WERI-Rb-1 (cell line): ENCODE measurements at places on chromosomes 13 and 19.

GRCh38 chr19:38569368-38569983 lies 48.3 kb downstream of the MAP4K1 start:
- no peak for DNase-seq

DNA sequence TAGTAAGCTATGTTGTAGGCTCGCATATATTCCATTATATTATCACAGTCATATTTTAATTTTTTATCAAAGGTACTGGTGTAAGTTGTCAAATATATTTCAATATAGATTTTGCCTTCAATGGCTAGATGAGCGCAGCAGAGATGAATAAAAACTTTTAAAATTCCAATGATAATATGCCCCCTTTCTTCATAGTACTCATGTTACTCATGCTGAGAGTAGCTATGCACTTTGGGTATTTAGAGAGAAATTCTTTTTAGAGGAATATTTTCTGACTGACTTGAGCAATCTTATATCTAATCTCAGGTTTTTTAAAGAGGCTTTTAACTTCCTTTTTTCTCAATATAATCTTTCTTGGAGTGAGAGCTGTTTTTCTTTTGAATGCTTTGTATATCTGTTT lies 11.4 kb downstream of the ZNF254 start:
- no peak for DNase-seq

GRCh38 chr19:35451338-35452096 lies 3.5 kb downstream of the FFAR2 start:
- no peak for DNase-seq

DNA sequence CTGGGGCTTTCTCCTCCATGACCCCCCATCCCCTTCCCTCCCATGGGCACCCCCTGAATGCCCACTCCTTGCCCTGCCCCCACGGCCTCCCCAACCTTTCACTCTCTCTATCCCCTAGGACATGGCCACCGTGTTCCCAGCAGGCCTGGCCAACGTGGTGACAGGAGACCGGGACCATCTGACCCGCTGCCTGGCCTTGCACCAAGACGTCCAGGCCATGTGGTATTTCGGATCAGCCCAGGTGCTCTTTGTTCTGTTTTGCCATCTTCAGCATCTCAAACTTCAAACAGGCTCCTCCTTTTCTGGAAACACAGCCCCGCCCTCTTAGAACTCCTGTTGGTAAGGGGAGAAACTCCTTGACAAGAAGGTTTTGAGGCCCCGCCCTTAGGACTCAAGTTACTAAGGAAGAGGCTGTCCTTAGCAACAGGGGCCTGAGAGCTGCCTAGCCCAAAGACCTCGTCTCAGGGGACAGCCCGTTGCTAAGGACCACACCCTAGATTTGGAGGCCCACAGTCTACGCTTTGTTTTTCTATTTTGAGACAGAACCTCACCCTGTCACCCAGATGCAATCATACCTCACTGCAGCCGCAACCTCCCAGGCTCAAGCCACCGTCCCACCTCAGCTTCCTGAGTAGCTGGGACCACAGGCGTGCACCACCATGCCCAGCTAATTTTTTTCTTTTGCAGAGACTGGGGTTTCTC lies 5.1 kb upstream of the FLT3LG start:
- DNase-seq: no peak

- no peak for DNase-seq
Observed at GRCh38 chr13:93603043-93603442, 376.4 kb downstream of the GPC6 start.

DNA sequence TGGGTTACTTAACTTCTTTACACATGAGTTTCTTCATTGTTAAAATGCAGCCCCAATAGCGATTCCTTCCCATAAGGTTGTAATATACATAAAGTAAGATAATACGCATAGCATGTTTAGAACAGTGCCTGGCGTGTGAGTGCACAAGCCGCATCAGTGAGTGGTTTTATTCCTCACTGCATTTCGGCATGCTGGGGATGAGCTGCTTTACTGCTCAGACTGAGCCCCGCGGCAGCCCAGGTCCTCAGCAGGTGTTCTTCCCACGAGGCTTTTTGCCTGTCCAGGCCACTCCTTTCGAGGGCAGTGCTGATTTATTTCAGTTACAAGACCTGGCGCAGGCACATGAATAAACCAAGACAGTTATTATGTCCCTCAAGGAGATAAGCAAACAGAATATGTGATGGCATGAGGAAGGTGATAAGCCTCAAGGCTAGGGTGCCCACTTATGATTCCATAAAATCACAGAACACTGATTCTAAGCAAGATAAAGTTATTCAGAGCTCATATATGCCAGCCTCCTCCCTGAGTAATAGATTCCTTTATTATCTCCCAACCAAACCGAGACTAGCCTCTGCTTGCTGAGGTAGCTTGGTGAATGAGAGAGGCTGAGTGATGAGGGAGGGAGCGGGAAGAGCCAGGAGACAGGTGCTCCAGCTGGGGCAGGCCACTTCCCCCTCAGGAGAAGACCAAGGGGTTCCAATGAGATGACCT lies 505.5 kb downstream of the DIAPH3 start:
- peak; percentile 19 for DNase-seq

- no peak for DNase-seq
Observed at GRCh38 chr19:11046605-11047354, 42.5 kb upstream of the LDLR start.

DNA sequence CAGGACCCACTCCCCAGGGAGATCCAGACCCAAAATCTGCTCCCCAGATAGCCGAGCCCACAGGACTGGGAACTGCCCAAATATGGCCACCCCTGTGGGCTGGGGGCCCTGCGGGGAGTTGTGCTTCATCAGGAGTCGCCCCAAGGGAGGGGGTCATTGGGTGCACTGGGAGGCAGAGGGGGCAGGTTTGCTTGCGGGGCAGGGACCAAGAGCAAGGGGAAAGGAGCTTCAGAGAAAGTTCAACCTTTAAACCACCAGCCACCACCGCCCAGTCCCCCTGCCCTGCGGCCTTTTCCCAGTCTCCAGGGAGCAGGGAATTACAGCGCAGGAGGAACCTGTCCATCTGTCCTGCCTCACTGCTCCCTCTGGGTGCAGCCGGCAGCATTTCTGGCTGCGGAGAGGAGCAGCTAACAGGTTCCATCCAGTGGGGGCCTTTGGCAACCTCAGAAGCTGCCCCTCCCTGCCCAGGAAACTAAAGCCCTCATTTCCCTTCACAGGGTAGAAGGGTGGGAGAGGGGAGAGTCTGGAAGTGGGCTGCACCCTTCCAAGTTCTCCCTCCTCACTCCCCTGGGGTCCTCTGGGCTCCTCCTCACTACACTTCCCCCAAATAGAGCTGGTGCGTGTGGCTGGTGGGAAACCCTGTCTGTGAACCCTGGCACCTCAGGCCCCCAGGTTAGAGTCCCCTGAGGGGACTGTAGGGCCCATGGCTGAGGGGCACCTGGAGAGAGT lies 13.8 kb upstream of the ASF1B start:
- DNase-seq: peak; percentile 25

DNA sequence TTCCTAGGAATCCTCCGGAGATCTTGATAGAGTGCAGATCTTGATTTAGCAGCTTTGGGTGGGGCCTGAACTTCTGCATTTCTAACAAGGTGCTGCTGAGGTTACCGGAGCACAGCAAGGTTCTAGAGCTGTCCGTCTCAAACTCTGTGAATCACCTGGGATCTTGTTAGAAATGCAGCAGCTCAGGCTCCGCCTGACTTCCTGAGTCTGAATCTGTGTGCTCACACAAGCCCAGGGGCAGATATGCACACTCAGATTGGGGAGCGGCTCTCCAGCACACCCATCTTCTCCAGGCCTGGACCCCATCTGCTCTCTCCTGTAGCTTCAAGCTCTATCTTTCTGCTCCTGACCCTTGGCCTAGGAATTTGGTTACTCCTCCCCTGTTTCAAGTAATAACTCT lies 3.5 kb upstream of the TEX26 start:
- DNase-seq: no peak

DNA sequence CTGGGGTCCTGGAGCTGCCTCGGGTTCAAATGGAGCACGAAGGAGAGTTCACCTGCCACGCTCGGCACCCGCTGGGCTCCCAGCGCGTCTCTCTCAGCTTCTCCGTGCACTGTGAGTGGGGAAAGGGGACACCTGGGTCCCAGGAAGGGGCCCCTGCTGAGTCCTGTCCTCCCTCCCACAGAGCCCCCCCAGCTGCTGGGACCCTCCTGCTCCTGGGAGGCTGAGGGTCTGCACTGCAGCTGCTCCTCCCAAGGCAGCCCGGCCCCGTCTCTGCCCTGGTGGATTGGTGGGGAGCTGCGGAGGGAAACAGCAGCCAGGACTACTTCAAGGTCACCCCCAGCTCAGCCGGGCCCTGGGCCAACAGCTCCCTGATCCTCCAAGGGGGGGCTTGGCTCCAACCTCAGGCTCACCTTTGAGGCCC lies 11.0 kb upstream of the SIGLEC11 start:
- DNase-seq: no peak
